Smooth muscle cell of the brain vasculature (primary cell): ENCODE measurements at places on chromosomes 16 and 17.

- no peak for DNase-seq
Measured at GRCh38 chr16:58449768-58450167, 50.2 kb upstream of the NDRG4 start.

DNA sequence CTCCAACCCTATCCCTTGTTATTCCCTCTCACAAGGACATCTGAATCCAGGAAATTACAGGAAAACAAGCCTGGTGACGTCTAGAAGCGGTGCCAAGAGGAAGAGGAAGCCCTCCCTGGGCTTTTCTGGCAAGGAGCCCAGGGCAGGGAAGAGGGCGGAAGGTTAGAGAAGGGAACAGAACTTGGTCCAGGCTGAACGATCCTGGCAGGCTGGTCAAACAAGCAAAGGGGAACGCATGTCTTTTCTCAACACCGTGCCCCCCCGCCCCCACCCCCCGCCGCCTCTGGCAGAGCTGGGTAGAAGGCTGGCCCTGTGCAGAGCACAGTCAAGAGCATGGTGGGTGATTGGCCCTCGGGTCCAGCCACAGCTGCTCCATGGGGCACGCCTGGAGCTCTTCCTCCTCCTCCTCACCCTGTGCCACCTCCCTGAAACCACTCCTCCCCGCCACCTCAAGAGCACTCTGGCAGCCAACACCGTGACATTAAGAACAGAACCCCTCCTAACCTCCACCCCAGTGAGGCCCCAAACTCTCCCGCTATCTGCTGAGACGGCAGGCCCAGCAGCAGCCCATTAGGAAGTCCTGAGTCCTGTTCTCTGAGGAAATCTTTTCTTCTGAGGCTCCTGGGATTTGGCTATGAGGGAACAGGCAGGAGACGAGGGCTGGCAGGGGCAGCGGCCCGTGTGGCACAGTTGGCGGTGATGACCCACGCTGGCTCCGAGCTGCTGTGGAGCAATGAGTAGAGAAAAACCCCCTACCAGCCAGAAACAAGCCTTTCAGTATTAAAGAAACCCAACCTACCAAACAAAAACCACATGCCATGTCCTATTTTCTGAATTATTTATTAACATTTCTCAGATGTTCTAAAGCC is 7.3 kb downstream of the C16orf86 start:
- DNase-seq = peak; percentile 54

DNA sequence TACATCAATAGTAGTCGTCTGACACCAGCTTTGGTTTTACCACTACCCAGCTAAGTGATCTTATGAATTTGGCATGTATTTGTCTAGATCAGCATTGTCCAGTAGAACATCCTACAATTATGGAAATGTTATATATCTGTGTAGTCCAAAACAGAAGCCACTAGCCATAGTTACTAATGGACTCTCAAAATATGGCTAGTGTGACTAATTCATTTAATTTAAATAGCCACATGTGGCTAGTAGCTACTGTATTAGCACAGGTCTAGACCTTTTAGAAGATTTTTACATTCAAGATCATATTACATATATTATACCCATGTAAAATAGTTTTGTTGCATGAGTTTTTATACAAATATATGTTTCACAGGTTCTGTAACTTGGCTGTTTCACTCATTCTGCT is 27.0 kb upstream of the NFAT5 start:
- no peak for DNase-seq

DNA sequence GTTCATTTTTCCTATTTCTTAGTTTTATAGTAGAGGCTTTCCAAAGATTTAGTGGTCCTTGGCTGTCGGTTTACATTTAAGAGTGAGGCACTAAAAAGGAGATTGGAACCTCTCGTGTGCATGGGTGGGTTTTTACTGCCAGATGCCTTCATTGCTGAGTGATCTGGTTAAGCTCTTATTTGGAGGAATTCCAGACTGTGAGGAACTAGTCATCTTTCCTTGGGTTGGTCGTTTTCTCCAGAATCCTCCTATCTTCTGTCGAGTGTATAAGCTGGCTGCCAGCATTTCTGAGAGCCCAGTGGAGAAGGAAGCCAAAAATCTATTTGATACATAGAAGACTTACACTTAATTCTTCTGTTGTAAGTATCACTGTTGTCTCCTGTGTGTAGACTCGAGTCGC is 22.6 kb downstream of the IST1 start:
- DNase-seq = no peak

- no peak for DNase-seq
Measured at GRCh38 chr17:51860954-51861561, 297.5 kb downstream of the CA10 start.

- no peak for DNase-seq
Measured at GRCh38 chr16:22372882-22373661, 1.3 kb downstream of the CDR2 start.

GRCh38 chr17:70169709-70170597 is 621 bp downstream of the KCNJ2 start:
- DNase-seq = no peak

DNA sequence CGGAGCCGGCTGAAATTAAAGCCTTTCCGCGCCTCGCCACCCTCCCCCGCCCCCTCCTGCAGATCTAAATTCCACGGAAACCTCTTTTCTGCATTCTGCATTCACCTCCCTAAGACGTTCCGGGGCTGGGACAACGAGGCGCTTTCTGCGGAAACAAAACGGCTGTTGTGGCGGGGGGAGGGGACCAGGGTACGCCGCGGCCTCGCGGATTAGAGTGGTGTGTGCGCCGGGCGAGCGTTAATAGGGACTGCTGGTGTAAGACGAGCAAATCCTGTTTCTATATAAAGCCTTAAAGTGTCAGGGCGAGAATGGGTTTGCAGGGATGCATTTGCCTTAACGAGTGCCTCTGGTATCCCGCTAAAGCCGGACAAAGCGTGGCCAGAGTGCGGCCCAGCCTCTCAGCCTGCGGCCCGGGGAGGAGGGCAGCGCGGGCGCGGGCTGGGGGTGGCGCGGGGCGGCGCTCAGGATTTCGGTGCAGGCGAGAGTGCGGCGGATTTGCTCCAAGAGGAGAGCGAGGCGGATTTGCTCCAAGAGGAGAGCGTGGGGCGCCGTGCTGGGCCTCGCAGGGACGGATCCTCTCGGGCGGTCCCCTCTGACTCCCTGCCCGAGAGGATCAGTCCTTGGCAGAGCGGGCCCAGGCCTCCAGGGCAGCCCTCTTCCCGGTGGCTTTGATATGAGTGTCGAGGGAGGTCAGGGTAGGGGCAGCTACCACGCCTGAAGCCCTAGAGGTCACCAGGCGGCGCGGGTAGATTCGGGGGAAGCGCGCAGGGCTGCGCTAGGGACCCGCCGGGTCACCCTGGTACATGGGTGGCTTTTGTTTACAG is 5.1 kb downstream of the BAHCC1 start:
- DNase-seq = no peak

GRCh38 chr16:3520413-3520812 is 19.6 kb downstream of the CLUAP1 start:
- no peak for DNase-seq

GRCh38 chr17:60173304-60173819 is 23.6 kb downstream of the CA4 start:
- no peak for DNase-seq
